ENCODE measurements at places on chromosomes 5 and 9.

DNA sequence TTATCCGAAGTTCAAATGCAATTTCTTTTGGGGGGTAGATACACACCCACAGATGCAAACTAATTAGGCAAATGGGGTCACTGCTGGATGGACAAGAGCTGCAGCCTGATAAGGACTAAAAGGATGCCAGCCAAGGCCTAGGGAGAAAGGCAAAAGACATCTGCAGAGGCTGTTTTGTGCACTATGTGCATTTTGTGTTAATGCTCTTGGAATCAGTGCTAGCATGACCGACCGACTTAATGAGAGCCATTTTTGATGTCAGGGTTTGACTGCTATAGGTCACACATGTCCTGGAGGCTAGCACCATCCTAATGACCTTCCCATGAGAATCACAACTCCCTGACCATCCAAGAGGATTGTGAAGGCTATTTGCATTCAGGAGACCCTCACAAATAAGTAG is 34.6 kb downstream of the PLAC8L1 start:
- DNase-seq: no peak

- DNase-seq: no peak
These were observed 508.0 kb downstream of the GADD45G start for GRCh38 chr9:90112788-90113187.

DNA sequence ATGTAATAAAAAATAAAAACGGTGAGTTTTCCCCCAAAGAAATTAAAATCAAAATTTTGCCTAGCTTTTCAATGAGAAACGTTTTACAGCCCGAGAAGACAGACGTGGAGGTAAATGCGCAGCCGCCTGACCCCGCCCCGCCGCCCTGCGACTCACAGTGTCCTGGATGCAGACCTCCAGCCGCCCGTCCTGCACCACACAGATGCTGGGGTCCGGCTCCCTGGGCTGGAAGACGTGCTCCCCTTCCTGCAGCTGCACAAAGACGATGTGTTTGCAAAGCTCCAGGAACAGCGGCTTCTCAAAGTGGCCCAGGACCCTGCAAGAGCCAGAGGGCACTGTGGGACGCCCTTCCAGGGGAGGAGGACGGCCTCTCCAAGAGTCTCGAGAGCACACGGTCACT is 7.7 kb downstream of the PNPLA7 start:
- no peak for DNase-seq

- no peak for DNase-seq
These were observed 97.5 kb downstream of the MLLT3 start for GRCh38 chr9:20524776-20525175.

All from MV-4-11 (cell line).